NCI-H2081 treated with DMSO at 0.1 percent for 48 hours (cell line): ENCODE measurements at places on chromosomes 6 and 20.

DNA sequence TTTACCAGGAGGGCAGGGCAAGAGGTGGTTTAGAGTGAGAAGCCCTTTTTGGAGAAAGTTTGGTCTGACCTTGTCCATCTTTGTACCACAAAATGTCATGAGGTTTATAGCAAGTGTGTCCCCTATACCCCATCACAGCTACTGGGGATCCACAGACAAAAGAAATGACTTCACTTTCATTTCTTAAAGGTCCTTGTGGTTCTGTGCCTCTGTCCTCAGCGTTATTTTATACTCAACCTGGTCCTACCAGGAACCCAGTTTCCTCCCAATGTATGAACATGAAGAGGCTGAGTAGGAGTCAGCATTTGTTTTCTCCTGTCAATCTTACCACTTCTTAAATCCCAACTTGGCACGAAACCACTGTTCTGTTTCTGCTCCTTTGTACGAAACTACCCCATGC is 157.6 kb downstream of the NFATC2 start:
- DNase-seq: no peak

DNA sequence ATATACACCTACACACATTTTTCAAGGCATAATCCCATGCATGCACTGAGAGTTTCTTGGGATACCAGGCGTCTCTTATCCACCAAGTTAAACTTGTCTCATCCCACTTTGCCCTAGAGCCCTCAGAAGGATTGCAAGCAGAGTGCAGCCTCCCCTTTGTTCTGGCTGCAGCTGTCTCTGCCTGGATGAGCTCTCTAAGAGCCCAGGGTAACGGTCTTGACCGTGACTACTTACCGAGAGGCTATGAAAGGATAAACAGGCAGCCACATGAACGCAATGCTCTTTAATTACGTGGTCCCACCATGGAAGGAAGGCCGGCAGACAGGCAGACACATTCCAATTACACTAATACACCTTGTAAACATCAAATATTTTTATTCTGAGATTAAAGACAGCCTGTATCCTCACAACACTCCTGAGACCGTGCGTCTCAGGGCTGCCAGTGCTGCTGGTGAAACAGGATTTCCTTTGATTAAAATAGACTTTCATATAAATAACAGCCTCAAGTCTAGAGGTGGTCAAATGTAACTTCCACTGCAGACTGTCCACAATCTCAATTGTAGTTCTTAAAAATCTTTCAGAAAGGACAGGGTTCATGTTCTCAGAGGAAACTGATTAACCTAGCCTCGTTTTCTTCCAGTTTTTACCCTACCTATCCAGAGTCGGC is 210.0 kb upstream of the PRDM1 start:
- no peak for DNase-seq

GRCh38 chr6:125356884-125357283 is 55.1 kb upstream of the HDDC2 start:
- no peak for DNase-seq

GRCh38 chr6:15457121-15457650 is 205.6 kb downstream of the DTNBP1 start:
- DNase-seq: no peak

DNA sequence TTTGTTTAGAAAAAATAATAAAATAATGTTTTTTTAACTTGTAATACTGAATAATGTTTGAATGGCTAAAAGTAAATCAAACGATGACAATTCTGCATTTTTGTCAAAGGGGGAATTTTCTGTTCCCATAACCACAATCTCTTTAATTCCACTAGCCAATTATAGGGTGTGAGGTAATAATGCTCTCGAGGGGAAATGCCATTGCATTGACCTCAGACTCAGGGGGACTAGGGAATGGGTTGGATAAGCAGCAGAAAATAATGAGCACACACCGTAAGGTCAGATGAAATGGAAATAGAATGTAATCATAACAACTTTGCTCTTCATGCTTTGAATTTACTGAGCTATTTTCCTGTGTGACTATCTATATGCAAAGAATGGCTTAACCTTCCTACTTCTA is 584.7 kb downstream of the RFPL4B start:
- DNase-seq: no peak

DNA sequence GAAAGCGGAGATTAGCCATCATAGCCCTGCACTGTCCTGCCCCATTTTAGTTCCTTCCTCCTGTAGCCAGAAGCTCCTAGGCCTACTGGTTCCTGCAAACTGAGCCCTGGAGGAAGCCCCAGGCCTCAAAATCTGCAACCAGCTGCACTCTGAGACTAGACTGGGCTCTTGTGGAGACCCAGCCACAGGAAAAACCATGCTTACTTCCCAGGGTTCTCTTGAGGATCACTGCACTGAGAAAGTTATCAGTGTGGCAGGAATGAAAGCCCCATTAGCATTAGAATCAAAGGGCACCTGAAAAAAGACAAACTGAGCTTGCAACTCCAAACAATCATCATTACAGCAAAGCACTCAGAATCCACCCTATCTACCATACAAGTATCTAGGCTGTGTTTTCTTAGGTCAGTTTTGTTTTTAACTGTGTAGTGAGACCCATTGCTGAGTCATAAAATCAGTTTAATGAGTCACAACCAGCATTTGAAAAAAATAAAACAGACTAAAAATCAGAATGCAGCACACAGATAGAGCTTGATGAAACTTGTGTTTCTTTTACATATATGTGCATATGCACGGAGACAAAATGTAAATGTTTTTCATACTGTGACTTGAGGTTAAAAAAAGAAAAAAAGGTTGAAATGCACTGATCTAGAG is 91.0 kb downstream of the UNC5CL start:
- DNase-seq: no peak

- DNase-seq: no peak
Measured at GRCh38 chr6:28880894-28881780, 42.6 kb downstream of the TRIM27 start.

DNA sequence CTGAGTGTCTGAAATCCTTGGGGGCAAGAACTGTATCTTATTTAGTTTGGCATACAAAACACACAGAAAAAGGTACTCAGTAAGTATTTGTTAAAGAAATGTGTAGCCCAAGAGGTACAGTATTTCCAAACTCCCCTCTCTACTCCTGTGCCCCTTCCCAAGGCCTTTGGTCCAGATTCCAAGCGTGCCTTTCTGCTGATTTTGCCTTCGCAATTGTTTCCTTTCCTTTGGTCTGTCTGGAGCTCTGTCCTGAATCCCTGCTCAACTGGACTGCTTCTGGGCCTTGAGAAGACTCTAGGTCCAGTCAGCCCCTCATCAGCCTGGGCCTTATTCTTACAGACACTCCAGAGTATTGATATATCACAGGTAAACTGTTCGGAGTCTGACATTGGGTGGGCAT is 122.2 kb upstream of the SYNCRIP start:
- DNase-seq: no peak

GRCh38 chr6:15399641-15400470 is 154.0 kb downstream of the JARID2 start:
- no peak for DNase-seq

- DNase-seq: no peak
Measured at GRCh38 chr6:22008248-22008836, 288.5 kb downstream of the PRL start.

- DNase-seq: no peak
Measured at GRCh38 chr20:58774667-58775263, 75.9 kb downstream of the GNAS-AS1 start.

GRCh38 chr6:170210026-170210390 is 80.9 kb downstream of the DLL1 start:
- no peak for DNase-seq

- DNase-seq: no peak
Measured at GRCh38 chr6:149751239-149751638, 1.7 kb downstream of the PCMT1 start.

GRCh38 chr20:57791966-57792365 is 82.2 kb upstream of the PMEPA1 start:
- DNase-seq: no peak

DNA sequence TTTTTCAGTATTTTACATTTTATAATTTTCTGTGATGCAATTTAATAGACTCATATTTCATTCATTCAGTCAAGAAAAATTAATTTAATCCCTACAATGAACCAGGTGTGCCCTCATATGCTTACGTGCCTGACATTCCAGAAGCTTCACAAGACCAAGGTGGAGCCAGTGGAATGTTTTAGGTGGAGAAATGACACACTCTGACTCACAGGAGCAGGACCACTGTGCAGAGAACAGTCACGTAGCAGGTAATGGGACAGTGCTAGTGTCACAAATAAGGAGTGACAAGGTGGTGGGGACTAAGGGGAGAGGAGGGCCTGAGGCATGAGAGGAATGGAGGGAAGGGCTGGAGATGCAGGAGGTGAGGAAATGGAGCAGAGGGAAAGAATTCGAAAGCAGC is 37.0 kb upstream of the HLA-G start:
- no peak for DNase-seq
